ENCODE measurements at places on chromosomes 2 and 18.

- DNase-seq, result no peak
Measured at GRCh38 chr2:101675512-101675911, 22.0 kb upstream of the MAP4K4 start.

- DNase-seq, result no peak
Measured at GRCh38 chr2:10467401-10467800, 19.3 kb upstream of the ODC1 start.

DNA sequence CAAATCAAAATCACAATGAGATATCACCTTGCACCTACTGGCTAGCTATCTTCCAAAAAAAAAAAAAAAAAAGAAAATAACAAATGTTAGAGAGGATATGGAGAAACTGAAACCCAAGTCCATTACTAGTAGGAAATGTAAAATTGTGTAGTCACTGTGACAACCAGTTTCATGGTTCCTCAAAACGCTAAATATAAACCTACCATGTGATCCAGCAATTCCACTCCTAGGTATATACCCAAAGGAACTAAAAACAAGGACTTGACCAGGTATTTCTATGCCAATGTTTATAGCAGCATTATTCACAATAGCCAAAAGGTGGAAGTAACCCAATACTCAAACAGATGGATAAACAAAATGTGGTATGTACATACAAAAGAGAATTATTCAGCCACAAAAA, 11.7 kb upstream of the SCRN3 start:
- no peak for DNase-seq

DNA sequence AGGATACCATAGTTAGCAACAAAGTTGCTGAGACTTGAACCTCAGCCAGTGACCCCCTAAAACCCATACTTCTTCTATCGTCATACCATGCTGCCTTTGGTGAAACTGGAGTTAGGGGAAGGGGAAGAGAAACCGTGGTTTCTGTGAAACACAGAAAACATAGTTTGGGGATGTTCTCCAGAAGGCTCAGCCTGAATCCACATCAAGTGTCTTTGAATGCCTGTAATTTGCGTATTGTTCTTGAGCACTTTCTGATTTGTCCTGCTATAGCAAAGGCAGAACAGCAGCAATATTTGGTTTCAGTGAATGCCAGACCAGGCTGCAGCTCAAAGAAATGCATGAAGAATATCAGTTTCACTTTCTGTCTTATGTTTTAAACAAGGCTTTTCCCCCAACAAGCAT, 258.7 kb downstream of the TTC32 start:
- no peak for DNase-seq

GRCh38 chr2:37472959-37473358, 128.5 kb downstream of the QPCT start:
- DNase-seq, result no peak

DNA sequence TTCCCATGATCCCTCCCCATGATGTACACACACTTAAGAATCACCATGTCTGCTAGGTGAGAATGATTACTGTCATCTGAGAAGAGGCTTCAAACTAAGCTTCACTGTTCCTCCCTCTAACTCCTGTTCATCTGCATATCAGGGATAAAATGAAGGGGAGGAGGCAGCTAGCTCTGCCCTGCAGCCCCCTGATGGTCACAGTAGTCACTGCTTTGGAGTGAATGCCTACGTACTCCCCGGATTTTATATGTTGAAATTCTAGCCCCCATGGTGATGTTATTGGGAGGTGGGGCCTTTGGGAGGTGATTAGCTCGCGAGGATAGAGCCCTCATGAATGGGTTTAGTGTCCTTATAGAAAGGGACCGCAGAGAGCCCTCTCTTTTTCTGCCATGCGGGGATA, 156.4 kb downstream of the NCKAP5 start:
- no peak for DNase-seq

DNA sequence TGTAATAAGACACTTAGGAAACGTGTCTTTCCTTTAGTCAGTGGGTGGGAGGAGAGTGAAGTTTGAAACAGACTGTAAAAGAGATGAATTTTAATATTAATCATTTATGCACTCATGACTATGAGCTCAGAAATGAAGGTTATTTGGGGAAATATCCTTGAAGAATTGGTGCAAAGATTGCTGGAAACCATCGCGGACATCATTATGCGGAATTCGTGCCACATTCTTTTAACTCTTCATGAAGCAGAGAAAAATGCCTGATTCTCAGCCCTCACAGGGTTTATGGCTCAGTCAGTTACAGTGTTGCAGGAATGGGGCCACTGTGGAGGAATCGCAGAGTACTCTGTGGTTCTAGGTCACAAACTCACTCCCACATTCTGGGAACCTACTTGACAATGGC, 109.7 kb downstream of the RGPD3 start:
- no peak for DNase-seq
